ENCODE measurements at places on chromosomes 4 and X.

GRCh38 chrX:100081503-100081902 lies 328.6 kb downstream of the PCDH19 start:
- DNase-seq: no peak

DNA sequence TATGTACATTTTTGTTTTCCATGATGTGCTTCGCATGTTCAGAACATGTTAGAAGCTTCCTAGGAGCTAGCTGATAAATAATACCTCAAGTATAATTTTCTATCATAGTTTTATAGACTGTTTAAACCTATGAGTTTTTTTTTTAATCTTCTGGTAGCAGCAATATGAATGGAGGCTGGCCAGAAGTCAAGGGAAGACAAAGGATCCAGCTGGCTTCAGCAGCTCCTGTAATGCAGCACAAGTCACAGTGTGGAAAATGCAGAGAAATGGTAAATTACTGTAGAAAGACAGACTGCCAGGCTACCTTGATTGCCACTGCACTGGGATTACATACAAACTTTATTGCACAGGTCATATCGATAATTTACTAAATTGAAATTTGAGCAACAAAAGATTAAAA lies 537.9 kb downstream of the IQCM start:
- no peak for DNase-seq

- DNase-seq: no peak
Measured at GRCh38 chr4:17166954-17167353, 268.5 kb upstream of the LDB2 start.

DNA sequence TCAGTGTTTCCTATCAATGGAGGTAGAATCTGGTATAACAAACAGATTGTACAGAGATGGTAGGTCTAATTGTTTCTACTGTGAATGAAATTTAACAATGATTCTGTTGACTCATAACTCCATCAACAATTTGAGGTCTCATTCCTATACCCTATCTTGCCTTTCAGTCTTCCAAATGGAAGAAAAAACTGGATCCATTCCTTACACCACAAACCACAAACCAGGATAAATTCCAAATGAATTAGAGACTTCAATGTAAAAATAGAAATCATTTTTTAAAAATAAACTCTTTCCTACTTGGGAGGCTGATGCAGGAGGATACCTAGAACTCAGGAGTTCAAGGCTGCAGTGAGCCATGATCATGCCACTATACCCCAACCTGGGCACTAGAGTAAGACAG lies 114.4 kb upstream of the WDR44 start:
- no peak for DNase-seq

DNA sequence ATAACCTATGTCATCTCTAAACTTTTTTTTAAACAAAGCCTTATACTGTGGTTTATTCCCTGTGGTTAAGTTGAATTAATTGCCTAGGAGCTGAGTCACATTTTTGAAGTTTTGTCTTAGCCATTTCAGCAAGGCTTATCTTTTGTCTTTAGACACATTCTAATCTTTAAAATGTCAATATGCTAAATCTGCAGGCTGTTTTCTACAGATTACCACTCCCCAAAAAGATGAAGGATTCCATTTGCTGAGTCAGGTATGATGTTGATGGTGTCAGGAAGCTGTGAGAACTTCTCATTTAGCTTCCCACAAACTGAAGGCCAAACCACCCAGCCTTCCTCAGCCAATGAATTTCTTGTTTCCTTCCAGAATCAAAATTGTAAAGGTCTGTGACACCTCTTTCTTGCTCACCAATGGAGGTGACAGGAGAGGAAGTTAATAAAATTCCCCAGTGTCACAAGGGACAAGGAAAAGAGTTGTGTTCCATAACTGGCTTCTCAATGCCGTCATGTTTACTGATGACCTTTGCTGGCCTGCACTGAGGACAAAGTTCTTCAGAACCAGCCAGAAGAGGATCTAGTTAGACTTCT lies 3.7 kb upstream of the CXCL6 start:
- no peak for DNase-seq

GRCh38 chrX:101986586-101986985 lies 54.8 kb upstream of the ZMAT1 start:
- no peak for DNase-seq

DNA sequence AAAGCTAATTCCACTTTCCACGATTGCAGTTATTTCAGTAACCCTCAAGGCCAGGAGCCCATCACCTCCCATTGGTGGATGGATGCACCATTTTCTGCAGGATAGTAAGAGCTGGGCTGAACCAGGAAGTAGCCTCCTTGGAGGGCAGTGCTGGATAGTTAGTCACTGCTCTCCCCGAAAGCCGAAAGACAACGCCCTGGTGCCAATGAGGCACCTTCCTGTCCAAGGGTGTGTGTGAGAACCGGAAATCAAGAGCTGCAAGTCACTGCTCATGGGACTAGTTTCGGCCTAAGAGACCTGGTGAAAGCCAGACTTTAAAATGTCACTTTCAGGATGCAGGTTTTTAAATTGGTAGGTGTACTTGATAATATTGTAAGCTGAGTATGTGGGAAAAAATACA lies 203.8 kb upstream of the HS3ST1 start:
- DNase-seq: no peak

GRCh38 chr4:7924570-7924969 lies 15.1 kb downstream of the AFAP1 start:
- no peak for DNase-seq

DNA sequence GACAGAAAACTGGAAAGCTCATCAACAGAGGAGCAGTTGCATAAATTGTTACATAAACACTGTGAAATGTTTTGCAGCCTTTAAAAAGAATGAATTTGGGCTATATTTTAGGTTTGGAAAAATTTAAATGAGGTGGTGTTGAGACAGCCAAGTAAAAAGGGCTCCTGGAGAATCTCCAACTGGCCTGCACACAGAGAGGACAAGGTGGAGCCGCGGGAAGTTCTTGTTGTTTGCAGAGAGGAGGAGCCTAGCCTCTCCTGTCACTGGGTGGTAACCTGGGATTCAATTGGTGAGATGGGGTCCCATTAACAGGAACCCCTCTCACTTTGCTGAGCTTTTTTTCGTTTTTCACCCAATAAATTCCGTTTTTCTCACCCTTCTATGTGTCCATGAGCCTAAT lies 13.4 kb downstream of the GIMD1 start:
- no peak for DNase-seq

DNA sequence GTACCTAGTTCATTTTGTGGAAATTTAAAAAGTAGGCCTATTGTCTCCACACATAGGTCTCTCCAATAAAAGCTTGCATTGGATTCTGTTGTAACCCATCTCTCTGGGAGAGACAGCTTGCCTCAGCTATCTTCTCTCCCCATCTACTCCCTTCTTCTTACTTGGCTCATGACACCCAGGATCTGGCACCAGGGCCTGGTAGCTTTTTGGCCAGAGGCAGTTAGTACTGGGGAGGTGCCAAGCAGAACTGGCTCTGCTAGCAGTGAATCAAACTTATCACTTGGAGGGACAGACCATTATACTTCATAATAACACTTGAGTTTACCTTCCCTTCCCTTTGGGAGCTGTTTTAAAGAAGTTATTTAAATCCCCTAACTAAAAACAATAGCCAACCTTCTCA lies 31.8 kb downstream of the PLAC1 start:
- DNase-seq: no peak

GRCh38 chrX:12910423-12911121 lies 4.2 kb downstream of the TLR8 start:
- DNase-seq: no peak

- no peak for DNase-seq
Measured at GRCh38 chr4:123587983-123588494, 191.4 kb downstream of the SPRY1 start.

DNA sequence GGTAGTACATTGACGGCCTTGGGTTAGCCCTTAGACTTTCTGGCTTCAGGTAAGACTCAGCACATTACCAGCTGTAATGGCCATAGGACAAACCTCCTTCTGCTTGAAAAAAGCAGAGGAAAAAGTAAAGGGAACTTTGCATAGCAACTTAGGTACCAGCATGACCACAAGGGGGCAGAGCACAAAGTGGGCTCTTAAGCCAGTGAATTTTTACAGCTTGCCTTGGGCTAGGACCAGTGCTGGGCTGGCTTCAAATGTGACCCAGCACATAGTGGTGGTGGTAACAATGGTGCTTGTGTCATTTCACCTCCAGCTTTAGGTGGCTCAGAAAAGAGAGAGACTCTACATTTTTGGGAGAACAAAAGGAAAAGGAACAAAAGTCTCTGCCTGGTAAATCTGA lies 66.1 kb downstream of the KLHL4 start:
- no peak for DNase-seq

DNA sequence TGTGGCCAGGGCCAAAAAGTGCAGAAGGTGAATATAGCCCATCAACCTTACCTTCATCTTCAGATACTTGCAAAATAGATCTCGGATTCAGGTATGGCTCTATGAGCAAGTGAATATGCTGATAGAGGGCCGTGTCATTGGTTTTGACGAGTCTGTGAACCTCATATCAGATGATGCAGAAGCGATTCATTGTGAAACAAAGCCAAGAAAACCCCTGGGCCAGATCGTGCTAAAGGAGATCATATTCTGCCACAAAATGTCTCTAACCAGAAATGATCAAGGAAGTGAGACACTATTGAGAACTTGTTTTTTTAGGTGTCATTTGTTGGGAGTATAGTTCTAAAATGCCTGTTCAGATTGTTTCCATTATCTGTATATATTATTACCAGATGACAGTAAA lies 48.3 kb downstream of the PDK3 start:
- no peak for DNase-seq

- DNase-seq: no peak
Measured at GRCh38 chr4:41430792-41431191, 107.2 kb upstream of the LIMCH1 start.

GRCh38 chr4:100017637-100018310 lies 67.7 kb upstream of the H2AZ1 start:
- DNase-seq: no peak

GRCh38 chrX:14377427-14377826 lies 151.9 kb upstream of the GLRA2 start:
- DNase-seq: no peak

- no peak for DNase-seq
Measured at GRCh38 chr4:180751009-180751408, 1492.2 kb upstream of the TENM3 start.

- DNase-seq: no peak
Measured at GRCh38 chr4:67273666-67274065, 271.6 kb downstream of the CENPC start.

GRCh38 chrX:64205441-64205734 lies at the start of gene AMER1:
AMER1 (minus strand) TSS chrX:64205708; CDS start chrX:64193286, 12,422 bp downstream.
- no peak for DNase-seq

DNA sequence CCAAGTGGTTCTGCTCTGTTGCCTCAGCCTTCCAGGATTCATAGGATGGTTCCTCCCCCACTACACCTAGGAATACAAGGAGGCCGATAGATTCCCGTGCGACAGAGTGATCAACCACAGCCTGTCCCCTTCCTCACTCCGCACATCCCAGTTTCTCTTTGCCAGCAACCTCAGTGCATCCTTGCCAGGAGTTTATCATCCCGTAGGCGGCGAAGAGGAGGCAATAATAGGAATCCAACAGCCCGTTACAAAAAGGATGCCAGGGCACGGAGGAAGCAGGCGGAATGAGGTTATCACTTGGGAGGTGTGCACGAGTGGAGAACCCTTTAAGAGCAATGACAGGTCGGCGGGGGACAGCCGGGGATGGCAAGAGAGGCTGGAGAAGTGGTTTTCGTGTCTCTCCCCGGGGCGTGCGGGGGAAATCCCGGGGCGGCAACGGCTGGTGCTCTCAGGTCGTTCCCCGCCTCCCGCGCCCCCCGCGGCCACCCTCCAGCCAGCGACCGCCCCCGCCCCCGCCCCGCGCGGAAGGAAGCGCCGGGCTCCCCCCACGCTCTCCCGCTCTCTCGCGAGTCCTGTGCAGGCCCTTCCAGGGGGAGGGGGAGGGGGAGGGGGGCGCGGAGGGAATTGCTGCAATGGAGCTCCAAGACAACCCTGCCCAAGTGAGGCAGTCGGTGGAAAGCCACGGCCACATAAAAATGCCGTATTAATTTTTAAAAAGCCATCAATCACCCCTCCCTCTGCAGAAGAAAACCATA lies 1.6 kb downstream of the PPP3CA start:
- peak; percentile 74 for DNase-seq

DNA sequence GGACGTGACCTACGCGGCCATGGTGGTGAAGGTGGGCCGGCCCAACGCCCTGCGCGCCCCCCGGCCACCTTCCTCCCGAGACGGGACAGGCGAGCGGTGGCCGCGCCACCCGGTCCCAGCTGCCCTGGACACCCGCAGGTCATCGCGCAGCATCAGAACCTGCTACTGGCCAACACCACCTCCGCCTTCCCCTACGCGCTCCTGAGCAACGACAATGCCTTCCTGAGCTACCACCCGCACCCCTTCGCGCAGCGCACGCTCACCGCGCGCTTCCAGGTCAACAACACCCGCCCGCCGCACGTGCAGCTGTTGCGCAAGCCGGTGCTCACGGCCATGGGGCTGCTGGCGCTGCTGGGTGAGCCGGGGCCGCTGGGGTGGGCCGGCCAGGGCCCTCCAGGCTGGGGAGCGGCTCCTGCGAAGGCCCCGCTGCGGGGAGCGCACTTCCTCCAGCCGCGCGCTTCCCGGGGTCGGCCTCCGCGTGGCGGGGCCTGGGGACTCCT lies 9.0 kb upstream of the SLC26A1 start:
- DNase-seq: no peak

- no peak for DNase-seq
Measured at GRCh38 chr4:116796022-116796421, 289.4 kb downstream of the TRAM1L1 start.

DNA sequence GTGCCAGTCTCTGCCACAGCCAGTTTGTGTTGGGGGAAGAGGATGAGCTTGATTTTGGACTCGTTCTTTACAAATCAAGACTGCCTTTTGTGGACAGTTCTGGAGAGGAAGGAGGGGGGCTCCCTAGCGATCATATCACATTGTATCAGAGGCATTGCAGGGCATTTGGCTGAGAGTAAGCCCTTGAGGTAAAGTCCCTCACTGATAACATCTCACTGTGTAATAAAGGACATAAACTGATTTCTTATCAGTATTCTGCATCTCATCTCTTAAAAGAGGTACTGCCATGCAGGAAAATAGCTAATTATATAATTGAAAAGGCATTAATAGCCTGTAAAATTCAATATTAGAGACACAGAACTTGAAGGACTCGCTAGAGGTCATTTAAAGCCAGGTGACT lies 6.1 kb upstream of the IGFBP7 start:
- no peak for DNase-seq

DNA sequence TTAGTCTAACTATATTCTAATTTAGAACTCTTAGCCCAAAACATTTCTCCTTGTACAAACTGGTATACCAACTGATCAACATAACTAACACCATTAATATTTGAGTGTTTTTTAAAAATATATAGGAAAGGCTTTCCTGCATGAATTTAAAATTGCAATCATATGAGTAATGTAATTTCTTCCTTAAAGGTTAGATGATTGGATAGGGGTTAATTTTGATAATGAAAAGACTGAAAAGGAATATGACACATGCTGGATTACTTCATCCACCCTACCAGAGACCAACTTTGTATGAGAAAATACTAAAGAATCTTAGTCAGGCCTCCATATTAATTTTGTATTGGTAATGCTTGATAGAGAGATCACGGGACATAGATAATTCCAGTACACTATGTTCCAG lies 25.1 kb upstream of the PLS3 start:
- no peak for DNase-seq

Measured in activated naive CD4-positive, alpha-beta T cell treated with anti-CD3 and anti-CD28 coated beads, Interleukin-2, amount 10 ng/mL, durations not matched to agents 7 days and 5 days (primary cell).